ENCODE measurements at places on chromosomes 2 and 18. TPM values are rescaled to one million over a fixed set of nuclear protein-coding genes. Genes with fewer than 3 reads are reported as not detected.

SPC25 gene
- 40.1 TPM for total RNA-seq

- no peak overlapping the region for H3K4me3 ChIP-seq
- no peaks in the 10 kb centered on the region for H3K4me1 ChIP-seq
- H3K27me3 ChIP-seq, result no peaks in the 10 kb centered on the region
- H3K36me3 ChIP-seq, result no peaks in the 10 kb centered on the region
- H3K27ac ChIP-seq, result no peak overlapping the region
Measured at GRCh38 chr2:213914510-213914909, 496.3 kb upstream of the VWC2L start.

DNA sequence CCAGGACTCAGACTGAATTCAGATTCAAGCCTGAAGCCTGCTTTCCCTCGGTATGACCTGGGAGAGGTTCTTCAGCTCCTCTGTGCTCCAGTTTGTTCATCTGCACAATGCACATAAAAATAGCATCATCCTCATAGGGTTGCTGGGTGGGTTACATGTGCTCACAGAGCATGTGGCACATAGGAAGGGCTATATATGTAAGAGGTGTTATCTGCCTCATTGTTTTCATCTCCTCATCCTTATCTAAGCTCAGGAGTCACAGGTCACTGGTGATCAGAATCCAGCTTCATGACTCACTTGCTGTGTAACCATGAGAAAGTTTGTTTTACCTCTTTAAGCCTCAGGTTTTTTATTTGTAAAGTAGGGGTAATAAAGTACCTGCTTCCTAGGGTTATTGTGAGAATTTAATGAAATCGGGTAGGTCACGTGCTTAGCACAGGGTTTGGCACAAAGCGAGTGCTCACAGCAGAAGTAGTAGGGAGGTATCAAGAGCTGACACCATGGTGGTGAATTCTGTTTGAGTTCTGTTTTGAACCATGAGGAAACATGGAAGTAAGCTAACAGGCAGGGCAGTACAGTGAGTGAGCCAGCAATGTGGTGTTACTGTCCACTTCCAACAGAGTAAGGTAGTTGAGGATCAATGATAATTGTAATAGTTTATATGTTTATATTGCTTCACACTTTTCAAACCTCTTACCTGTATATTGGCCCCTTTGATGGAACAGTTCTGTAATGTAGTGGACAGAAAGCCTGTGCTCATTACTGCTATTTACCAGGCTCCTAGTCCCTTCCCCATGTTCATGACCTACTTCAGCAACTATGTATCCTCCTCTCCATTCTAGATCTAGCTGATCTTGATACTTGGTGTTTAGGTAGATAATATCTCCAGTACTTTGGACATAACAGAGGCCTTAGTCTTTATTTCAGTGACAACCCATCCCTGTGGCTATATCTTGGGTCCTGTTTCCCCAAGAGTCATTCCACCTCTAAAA lies 141.4 kb upstream of the LTBP1 start:
- no peaks in the 10 kb centered on the region for H3K4me1 ChIP-seq
- H3K27me3 ChIP-seq, result no peaks in the 10 kb centered on the region
- no peak overlapping the region for H3K27ac ChIP-seq
- H3K4me3 ChIP-seq, result no peak overlapping the region

GRCh38 chr2:216064014-216064630 lies 17.5 kb downstream of the PECR start:
- no peaks in the 10 kb centered on the region for H3K27me3 ChIP-seq
- H3K4me1 ChIP-seq, result peaks cover 8% of the 10 kb centered on the region
- H3K4me3 ChIP-seq, result no peak overlapping the region
- peaks cover 23% of the 10 kb centered on the region for H3K36me3 ChIP-seq
- DNase-seq, result no peak
- no peak overlapping the region for H3K27ac ChIP-seq

DNA sequence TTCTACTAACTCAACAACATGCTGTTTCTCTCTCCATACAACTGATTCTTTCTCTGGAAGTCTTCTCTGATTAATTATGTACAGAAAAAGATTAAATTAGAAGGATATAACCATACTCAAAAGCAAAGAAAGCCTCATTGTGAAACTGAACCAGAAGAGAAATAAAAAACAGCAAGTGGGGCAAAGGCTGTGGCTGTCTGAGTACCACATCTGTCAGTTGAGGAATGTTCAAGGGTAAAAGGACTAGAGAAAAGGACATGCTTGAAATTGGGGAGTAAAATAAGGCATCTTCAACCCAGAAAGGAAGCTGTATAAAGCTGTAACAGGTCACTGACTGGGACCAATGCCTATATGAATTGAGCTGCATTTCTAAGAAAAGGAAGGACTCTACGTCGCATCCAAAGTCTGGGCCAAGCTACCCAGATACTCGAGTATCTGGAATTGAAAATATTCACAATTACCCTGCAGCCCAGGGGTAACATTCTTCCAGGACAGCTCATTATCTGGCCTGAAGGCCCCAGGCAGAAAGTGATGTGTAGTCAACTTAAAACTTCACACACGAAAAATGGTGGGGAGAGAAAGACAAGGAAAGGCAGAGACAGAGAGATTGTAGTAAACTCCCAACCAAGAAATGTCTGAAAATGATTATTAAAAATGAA lies 356.0 kb upstream of the GALNT5 start:
- H3K36me3 ChIP-seq, result peaks cover 6% of the 10 kb centered on the region
- H3K27ac ChIP-seq, result no peak overlapping the region
- peaks cover 58% of the 10 kb centered on the region for H3K27me3 ChIP-seq
- no peak for DNase-seq
- H3K4me1 ChIP-seq, result peaks cover 4% of the 10 kb centered on the region
- H3K4me3 ChIP-seq, result no peak overlapping the region

DNA sequence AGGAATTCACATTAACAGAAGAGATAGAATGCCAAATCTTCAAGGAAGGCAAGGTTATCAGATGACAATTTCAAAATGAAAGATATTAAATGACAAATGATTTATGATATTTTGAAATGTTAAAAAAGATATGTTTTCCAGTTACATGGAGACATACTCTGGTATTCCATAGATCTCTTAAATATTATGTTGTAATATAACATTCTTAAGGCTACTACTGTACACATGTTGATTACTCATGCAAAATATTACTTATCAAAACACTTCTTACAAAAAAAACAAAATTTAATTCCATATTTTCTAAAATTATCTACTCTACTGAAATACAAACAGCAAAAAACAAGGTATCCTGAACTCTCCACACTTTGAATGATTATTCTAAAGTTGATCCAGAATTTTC lies 22.9 kb downstream of the RTTN start:
- no peak overlapping the region for H3K27ac ChIP-seq
- no peak overlapping the region for H3K4me3 ChIP-seq
- no peaks in the 10 kb centered on the region for H3K27me3 ChIP-seq
- DNase-seq, result no peak
- peaks cover 15% of the 10 kb centered on the region for H3K4me1 ChIP-seq
- H3K36me3 ChIP-seq, result peaks cover 52% of the 10 kb centered on the region

DNA sequence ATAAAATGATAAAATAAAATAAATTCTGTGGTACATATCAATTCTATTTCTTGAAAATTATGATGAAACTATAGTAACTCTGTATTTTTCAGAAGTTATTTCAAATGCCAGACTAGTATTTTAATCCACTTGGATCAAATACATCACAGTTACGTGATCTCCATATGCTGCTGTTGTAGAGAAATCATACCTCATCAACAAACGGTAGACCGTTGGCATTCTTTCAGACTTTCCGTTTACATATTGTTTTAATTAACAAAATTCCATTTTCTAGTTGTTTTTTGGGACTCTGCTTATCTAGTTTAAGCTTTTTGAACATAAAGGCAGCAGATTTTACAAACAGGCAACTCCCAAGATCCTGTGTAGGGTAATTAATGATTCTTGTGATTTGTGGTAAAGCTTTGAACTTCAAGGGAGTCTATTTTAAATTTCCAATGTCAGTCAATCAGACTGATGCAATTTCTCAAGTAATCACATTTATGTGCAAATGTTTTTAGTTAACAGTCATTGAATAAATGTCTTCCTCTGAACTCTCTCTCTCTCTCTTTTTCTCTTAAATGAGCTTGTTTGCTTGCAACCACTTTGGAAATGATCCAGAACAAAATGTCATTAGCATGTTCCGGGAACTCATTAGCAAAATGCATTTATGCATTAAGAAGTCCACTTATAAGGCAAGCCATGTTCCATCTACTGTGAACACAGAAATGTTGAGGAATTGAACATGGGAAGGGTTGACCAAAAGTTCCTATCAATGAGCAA lies 31.8 kb downstream of the NYAP2 start:
- H3K27ac ChIP-seq, result no peak overlapping the region
- H3K36me3 ChIP-seq, result no peaks in the 10 kb centered on the region
- DNase-seq, result no peak
- H3K27me3 ChIP-seq, result peaks cover 7% of the 10 kb centered on the region
- H3K4me3 ChIP-seq, result no peak overlapping the region

MRO gene
- not detected for total RNA-seq

SLC19A3 gene
- not detected for total RNA-seq

ZRANB3 gene
- total RNA-seq, result 7.6 TPM

GRCh38 chr2:207869784-207870778 lies 100.4 kb upstream of the FZD5 start:
- no peak for DNase-seq
- H3K4me3 ChIP-seq, result no peak overlapping the region
- no peak overlapping the region for H3K27ac ChIP-seq

DNA sequence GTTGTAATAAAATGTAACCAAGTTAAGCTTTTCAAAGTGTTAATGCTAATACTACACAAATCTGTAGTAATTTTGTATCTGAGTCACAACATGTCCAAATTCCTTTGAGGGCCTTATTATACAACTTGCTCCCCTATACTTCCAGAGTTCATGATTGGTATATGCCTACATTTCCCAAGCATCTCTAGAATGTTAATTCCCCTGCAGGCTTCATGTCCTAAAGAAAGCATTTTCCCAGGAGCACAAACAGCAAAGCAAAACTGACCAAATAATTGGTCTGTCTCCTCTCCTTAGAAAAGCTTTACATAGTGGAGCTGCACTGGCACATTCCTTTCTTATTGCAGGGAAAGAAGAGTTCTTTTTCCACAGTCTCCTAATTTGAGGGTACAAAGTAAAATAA lies 3.7 kb downstream of the ALS2 start:
- DNase-seq, result no peak
- no peaks in the 10 kb centered on the region for H3K27me3 ChIP-seq
- H3K36me3 ChIP-seq, result no peaks in the 10 kb centered on the region
- no peak overlapping the region for H3K4me3 ChIP-seq
- no peak overlapping the region for H3K27ac ChIP-seq
- peaks cover 36% of the 10 kb centered on the region for H3K4me1 ChIP-seq

DNA sequence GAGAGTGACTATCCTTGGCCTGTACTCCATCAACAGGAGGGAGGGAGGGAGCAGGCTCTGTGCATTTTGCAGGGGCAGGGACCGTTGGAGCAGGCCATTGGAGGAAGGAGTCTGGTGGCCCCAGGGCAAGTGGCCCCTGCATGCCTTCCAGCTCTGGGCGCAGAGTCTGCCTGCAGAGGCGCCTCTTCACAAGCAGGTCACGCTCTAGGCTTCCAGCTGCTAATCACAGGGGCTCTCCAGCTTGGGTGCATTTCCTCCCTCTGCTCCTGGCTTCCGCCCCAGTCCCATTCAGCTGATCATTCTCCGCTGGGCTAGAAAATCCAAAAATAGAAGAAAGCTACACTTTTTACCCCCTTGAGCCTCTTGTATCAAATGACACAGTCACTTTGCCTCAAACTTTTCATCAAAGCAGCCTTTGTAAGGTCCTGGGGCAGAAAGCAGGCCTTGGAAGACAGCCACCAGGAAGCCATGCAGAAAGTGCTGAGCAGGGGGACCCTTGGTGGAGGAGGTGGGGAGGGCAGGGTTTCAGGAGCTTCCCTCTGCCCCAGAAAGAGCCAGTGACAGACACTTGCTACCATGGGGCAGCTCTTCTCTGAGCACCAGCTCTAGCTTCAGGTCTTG lies 11.3 kb downstream of the TMEM247 start:
- H3K4me1 ChIP-seq, result peaks cover 15% of the 10 kb centered on the region
- H3K27me3 ChIP-seq, result no peaks in the 10 kb centered on the region
- no peaks in the 10 kb centered on the region for H3K36me3 ChIP-seq

All from activated CD8-positive, alpha-beta memory T cell treated with anti-CD3 and anti-CD28 coated beads, Interleukin-2, amount 10 ng/mL, durations not matched to agents 7 days and 5 days (primary cell).